Activated effector memory CD4-positive, alpha-beta T cell treated with anti-CD3 and anti-CD28 coated beads, Interleukin-2, amount 50 U/mL, for 16 hours (primary cell): ENCODE measurements at places on chromosomes 13 and 19.
A peak's percentile ranks its signal among the peaks of the same experiment; 100 is the strongest.

DNA sequence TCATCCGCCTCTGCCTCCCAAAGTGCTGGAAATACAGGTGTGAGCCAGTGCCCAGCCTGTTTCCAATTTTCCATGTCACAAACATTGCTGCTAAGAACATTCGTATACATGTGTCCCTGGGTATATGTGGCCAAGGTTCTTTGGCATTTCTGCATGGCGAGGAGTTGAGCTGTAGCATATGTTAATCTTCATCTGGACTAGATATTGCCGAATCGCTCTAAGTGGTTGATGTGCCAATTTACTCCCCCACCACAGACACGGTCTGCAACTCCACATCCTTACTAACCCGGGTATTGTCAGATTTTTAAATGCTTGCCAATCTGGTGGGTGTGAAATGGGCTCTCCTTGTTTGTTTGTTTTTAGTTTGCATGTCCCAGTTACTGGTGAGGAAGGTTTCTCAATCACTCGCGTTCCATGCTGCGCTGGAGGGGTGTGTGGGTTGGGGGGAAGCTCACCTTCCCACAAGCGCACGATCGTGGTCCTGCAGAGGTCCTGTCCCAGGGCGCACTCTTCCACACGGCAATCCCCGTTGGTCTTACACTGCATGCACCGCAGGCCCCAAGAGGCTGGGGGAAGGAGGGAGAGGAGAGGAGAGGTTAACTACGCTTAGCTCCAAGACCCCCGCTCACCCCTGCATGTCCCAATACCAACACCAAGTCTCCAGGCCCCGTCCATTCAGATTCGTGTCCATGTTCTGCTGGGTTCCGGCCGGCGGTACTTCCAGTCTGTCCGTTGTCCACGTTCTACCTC is 2.7 kb downstream of the PLAUR start:
- DNase-seq = no peak

DNA sequence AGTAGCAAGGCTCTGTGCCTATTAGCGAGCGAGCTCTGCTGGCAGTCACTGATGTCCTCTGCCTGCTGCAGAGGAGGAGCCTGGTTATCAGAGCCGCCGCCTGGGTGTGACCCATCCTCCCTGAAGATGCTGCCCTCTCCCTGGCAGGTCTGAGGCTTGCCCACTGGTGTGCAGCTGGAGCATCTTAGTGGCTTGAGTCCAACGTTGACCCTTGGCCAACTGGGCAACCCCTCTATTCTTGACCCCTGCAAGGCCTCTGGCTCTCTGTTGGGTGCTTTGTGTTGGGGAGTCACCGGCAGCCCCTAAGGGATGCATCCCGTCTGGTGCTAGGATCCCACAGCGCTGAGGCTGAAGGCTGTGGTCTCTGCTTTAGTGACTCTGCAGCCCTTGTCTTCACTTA is 277.9 kb upstream of the SOX1 start:
- DNase-seq = no peak

- peak; percentile 83 for DNase-seq
These were observed 3.8 kb upstream of the ZNF414 start for GRCh38 chr19:8517551-8518442.

DNA sequence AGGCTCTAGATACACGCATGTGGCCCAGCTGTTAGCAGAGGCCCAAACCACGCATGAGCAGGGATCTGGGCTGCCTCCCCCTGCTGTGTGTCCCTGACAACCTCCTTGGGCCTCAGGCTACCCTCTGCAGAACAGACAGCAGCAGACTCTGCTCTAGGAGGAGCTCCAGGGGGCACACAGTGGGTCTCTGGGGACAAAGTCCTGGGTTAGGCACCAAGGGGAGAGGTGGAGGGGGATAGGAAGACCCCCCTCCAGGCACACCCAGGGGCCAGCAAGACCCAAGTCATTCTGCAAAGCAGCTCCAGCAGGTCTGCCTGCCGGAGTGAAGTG is 8.0 kb downstream of the TINCR start:
- no peak for DNase-seq

- no peak for DNase-seq
These were observed 530.0 kb upstream of the ARGLU1 start for GRCh38 chr13:107097916-107098315.

- DNase-seq = no peak
These were observed 733.5 kb upstream of the SGCG start for GRCh38 chr13:22447132-22447886.

- DNase-seq = no peak
These were observed 20.7 kb downstream of the ZNF14 start for GRCh38 chr19:19711934-19712828.

GRCh38 chr19:41870401-41870873 is 6.6 kb upstream of the CD79A start:
- DNase-seq = no peak

DNA sequence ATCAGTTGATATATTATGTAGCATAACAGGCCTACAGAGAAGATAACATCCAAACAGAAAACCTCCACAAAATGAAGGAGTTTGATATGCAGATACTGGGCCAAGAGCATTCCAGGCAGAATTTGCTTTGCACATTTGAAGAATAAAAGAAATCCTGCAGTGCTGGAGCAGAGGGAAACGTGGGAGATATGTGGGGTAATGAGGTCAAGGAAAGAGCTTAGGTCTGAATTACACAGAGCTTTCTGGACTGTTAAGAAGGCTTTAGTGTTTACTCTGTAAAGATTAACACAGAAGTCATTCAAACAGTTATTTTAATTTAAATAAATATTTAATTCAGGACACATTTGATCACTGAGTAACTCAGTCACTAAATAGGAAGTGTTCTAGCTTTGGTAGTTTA is 692.7 kb downstream of the PCDH9 start:
- no peak for DNase-seq

DNA sequence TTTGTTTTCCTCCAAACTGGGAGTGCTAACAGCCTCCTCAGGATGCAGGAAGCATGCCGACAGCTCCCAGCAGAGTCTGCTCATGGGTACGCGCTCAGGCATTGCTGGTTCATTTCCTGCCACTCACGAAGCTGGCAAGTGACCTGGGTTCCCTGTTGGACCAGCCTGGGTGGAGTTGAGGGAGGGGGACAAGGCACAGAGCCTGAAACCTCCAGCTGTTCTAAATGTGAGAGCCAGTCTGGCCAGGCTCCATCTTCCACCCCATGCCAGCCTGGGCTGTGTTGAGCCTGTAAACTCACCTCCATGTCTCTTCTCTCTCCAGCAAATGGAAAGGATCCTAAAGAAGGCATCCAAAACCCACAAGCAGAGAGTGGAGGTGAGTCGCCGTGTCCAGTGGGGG is 5.0 kb downstream of the FAM32A start:
- DNase-seq = no peak

- DNase-seq = no peak
These were observed 687.1 kb downstream of the PCDH17 start for GRCh38 chr13:58318495-58319167.

GRCh38 chr19:4136680-4137088 is 12.8 kb upstream of the MAP2K2 start:
- DNase-seq = no peak

DNA sequence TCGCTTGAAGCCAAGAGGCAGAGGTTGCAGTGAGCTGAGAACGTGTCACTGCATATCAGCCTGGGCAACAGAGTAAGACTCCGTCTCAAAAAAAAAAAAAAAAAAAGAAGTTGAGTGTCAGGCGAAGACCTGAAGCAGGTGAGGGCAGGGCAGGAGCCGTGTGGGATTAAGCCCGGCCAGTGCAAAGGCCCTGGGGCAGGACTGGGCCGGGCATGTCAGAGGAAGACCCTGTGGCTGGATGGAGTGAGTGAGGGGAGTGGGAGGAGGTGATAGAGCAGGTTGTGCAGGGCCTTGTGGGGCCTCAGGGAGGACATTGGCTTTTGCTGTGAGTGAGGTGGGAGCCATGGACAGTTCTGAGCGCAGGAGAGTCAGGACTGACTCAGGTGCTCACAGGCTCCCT is 47.9 kb downstream of the TMED1 start:
- DNase-seq = no peak

GRCh38 chr13:113471844-113472243 is 18.6 kb upstream of the ADPRHL1 start:
- DNase-seq = no peak

DNA sequence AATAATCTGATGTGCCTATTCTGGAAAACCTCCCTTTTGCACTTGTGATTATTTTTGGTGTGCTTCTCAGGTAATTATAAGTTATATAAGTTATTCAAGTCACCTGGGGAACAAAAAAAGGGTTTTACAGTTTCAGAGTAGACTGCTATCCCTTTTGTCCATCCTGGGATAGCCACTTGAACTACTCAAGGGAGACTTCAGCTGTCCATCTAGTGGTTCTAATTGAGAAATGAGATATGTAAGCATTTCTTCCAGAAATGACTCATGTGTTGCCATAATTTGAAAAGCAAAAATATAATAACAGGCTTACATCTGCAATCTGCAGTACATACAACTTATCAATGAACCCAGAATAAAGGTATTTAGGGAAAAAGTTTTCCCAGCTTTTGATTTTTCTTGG is 20.4 kb downstream of the UBL3 start:
- no peak for DNase-seq

DNA sequence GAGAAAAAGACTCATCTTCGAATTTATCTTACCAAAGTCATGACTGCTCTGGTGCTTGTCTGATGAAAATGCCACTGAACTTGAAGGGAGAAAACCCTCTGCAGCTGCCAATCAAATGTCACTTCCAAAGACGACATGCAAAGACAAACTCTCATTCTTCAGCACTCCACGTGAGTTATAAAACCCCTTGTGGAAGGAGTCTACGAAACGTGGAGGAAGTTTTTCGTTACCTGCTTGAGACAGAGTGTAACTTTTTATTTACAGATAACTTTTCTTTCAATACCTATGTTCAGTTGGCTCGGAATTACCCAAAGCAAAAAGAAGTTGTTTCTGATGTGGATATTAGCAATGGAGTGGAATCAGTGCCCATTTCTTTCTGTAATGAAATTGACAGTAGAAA is 19.2 kb upstream of the PHF11 start:
- no peak for DNase-seq

GRCh38 chr19:1957562-1958248 is 16.7 kb downstream of the CSNK1G2 start:
- DNase-seq = no peak

GRCh38 chr19:57830071-57830602 is at the start of gene ZNF587B:
ZNF587B (plus strand) TSS chr19:57830299; CDS start chr19:57830529, 230 bp downstream.
- DNase-seq = peak; percentile 79

- DNase-seq = no peak
These were observed 8.0 kb downstream of the IRF3 start for GRCh38 chr19:49657493-49658138.

DNA sequence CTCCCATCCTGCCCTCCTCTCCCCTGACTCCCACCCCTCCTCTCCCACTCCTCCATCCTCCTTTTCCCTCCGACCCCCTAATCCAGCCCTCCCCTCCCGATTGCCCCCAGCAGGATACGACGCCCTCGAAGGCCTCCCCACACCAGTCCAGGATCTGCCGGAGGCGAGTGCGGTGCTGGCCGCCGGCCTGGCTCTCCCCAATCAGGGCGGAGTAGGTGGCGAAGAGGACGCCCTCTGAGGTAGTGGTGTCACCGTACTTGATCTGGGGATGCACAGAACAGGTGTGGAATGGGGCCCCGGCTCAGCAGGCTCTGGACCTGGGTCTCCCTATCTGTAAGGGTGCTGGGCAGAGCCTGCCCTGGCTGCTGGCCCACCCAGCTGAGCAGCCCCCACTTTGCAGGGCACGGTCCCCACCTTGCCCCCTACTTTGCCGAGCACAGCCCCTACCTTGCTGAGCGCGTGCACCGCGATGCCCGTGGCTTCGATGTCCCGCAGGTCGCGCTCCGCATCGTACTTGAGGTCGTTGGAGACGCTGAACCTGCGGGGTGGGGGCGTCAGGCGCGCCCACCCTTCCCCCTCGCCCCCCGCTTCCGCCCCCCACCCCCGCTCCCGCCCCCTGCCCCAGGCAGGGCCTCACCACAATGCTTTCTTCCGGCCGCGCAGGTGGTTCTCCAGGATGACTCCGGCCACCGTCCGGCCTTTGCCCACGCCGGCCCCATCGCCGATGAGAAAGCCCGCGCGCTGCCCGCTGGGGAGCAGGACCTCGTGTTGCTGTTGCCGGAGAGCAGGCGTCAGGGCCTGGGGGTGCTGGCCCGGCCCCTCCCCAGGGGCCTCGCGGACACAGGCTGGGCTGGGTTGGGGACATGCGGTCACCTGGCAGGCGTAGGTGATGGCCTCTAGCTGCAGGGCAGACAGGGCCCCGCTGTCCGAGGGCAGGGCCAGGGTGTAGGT is 18.5 kb downstream of the GPX4 start:
- DNase-seq = no peak

DNA sequence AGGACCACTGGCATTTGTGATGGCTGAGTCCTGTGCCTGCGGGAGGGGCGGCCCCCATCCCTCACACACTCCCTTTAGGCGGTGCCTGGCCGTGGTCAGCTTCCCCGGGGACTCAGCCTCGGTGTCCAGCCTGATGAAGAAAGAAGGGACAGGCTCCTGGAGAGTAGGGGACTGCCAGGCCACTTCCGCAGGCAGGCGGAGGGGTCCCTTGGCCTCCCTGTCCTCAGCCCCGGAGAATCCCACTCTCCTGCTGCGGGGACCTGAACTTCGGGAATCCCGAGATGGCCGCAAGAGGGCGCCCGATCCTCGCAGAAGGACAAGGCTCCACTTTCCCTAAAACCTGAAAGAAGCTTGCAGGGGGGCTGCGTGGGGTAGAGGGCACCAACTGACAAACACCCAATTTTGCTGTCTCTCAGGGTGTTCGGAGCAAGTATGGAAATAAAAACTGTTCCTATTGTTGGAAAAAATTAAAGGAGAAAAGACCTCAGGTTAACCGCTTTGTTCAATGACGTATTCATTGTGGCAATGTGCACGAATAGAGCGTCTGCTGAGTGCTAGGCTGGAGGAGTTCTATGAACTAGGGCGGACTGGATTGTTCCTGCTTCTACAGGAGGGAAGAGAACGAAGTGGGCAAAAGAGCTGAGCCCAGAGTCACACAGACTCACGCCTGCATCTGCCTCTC is 297.3 kb downstream of the ZNF536 start:
- peak; percentile 81 for DNase-seq

- no peak for DNase-seq
These were observed 5.5 kb downstream of the UPK1A start for GRCh38 chr19:35671818-35672217.

GRCh38 chr13:25844559-25845434 is 207.0 kb downstream of the SHISA2 start:
- no peak for DNase-seq
